CD4-positive, alpha-beta T cell treated with Interferon gamma for 1 hour (primary cell): ENCODE measurements at places on chromosomes 2 and 18.

GRCh38 chr18:8362863-8363262 is 246.4 kb upstream of the RAB12 start:
- no peak for DNase-seq

DNA sequence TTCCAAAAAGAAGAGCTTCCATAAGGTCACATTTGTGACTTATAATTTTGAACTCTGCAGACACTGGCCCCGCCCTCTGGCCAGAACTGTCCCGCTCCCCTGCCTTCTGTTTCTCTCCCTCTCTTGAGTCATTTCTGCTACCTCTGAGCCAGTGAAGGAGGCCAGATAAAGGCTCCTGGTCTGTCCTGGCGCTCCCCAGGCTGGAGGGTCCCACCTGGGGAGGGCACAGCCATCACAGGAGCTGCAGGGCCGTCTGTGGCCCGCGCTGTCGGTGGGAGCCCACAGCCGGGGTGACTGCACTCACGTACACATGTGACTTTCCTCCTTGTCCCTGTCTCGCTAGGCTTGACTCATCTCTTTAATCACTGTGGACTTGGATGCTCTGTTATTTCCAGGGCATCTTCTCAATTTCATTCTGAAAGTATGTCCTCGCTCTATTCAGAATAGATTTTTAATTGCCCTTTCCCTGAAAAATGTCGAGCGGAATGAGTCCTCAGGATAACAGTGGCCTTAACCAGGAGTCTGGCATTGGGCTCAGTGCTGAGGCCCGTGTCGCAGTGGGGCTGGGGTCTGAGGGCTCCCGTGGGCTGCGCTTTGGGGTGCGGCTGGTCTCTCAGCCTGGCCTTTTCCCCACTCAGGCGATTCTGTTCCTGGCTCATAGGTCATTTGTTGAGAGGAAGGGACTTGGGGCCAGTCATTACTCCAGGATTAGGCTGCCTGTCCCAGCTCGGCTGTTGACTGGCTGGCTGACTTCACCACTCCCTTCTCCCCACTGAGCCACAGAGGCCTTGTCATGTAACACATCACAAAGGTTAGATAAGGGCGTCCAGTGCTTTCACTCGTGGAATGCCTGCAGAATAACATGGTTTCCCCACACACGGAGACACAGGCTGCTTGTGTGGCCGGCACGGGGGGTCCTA is 34.5 kb downstream of the KLHL29 start:
- no peak for DNase-seq

DNA sequence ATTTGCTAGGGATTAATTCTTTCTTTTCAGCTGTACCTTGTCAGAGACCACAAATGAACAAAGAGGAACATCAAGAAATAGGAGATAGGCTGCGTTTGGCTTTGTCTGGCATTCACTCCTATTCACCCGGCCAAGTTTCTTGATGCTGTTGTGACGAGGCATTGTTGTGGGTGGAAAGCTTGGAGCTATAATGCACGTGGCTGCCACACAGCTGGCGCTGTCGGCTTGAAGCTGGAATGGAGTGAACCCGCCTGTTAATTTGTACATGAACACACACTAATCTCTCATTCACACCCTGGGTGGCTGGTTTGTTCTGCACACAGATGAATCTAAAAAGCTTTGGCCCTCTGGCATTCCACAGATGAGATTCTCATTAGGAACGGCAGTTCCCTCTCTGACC is 274.9 kb upstream of the GYPC start:
- DNase-seq: no peak

GRCh38 chr2:236856848-236857235 is 228.8 kb upstream of the COPS8 start:
- no peak for DNase-seq

- no peak for DNase-seq
Observed at GRCh38 chr2:157055660-157056199, 201.8 kb upstream of the GALNT5 start.

DNA sequence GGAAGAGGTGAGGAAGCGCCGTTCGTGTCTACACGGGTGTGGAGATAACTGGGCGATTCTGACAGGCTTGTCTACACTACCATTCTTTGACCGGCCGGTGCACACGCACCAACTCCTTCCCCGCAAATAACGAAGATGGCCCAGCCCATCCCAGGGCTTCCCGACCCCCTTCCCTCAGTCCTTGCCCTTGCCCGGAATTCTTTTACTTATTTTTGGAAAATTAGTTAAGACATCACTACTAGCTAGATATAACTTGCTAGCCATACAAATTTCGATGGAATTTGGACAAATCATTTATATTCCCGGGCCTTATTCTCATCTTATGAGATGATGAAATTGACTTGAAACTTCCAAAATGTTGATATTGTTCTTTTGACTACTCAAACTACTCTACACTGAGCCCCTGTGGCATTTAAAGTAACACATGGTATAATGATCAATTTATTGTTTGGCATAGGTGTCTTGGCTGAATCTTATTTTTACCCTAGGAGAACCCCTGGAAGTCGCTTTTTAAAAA is 1.3 kb downstream of the ERICH2 start:
- no peak for DNase-seq

GRCh38 chr18:63681449-63682340 is 20.0 kb upstream of the SERPINB3 start:
- DNase-seq: no peak

GRCh38 chr2:45919160-45919650 is 267.7 kb downstream of the PRKCE start:
- no peak for DNase-seq

- no peak for DNase-seq
Observed at GRCh38 chr2:66903745-66904465, 469.0 kb downstream of the MEIS1 start.

DNA sequence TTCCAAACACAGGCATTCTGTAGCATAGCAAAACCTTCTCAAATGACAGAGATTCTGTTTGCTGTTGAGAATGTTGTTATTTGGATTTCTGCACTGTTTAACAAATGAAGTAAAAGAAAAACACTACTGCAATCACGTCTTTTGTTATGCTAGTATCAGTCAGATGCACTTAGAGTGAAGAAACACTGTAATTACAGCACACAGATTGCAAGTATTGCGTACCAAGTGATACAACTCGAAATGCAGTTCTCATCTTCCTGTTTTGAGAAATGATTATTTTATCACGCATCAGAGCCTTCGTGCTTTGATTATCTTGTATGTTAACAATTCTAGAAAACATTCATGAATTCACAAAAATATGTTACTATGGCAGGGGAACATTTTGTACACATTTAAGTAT is 41.8 kb upstream of the KLF11 start:
- no peak for DNase-seq

- DNase-seq: no peak
Observed at GRCh38 chr2:209872675-209873074, 101.0 kb downstream of the UNC80 start.

GRCh38 chr2:221602938-221603337 is 30.8 kb upstream of the EPHA4 start:
- DNase-seq: no peak
